ENCODE measurements at places on chromosomes 6 and 20.

- no peak for DNase-seq
These were observed 8.4 kb upstream of the SNX14 start for GRCh38 chr6:85602100-85602499.

DNA sequence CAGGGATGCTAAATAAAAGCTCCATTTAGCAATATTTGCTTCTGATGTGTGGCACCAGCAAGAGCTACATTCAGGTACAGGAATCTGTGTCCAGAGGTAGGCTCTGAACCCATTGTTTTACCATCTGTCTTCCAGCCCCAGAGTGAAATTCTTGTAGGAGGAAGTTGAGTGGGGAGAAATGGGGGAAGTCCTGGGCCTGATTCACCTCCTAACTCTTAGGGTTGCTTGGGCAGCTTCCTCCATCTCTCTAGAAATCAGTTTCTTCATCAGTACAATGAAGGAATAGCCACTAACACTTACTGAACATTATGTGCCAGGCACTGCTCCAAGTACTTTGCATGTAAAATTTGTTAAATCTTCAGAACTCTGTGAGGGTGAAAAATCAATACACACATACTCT, 35.1 kb upstream of the TSPYL1 start:
- DNase-seq, result peak; percentile 25

- DNase-seq, result no peak
These were observed 19.0 kb upstream of the UTRN start for GRCh38 chr6:144266091-144266649.

DNA sequence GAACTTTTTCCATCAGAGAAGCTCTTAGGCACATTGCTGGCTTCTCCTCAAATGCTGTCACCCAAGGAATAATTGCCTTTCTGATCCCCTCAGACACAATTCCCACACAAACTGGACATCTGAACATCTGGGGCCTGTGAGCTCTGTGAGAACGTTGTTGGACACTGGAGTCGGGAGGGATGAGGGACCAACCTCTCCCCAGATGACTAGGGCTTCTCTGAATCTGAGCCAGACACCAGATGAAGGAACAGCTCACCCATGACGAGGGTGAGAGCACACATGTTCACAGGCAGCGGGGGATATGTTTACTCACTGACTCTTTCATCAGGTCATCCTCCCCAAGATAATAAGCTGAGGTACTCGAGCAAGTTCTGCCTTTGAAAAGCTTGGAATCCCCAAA, 283.9 kb upstream of the SUPT3H start:
- no peak for DNase-seq

DNA sequence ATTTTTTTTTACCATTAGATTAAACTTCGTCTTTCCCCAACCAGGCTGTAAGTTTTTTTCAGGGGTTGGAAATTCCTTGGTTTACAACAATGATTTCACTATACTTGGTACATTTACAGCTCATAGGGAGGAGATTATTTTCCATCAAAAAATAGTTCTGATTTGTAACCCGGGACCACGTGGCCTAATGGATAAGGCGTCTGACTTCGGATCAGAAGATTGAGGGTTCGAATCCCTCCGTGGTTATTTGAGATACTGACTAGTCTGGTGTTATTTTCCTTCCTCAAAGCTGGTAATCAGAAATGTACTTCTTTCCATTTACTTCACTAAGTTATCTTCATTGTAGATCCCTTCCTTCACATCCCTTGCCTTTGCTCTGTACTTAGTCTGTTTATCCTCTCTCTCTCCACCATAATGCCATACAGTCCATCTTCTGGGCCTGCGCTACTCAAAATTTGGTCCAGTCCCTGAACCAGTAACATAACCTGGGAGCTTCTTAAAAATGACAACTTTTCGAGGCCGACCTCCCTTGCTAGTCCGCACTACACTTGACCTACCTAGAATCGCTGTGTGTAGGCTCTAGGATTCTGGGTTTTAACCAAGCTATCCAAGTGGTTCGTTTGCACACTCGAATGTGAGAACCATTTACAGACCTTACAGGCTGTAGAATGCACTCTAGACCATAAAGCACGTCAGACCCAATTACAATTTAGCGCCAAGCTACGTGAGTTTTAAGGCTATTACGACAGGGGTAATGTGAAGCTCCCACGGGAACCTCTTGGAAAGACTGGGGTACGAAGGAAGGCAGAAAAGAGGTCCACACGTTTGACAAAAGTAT, 42.1 kb upstream of the BTN3A2 start:
- peak; percentile 37 for DNase-seq

GRCh38 chr20:11935212-11936154, 17.8 kb downstream of the BTBD3 start:
- no peak for DNase-seq

DNA sequence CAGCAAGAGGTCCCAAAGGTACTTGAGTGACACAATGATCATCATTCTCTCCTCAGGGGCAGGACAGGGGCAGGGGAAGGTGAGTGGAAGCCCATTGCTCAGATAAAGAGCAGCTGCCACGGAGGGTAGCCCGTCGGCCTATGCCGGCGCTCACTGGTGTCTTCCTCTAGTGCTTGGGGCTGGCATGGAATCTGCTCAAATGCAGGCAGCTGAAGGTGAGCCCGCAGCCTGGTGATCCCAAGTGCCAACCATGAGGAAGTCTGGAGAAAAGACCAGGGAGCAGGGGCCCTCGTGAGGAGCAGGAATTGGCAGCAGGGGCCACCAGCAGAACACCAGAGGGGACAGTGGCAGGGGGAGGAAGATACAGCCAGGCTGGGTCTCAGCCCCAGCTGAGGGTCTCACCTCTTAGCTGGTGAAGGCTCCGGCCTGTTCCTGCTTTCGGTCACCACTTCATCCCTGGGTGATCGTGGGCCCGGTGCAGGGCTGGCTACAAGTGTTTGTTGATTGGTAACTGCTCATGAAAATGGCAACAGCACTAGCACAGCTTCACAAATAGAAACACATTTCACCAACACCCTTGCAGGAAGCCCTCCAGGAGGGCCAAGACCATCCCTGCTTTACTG, 24.7 kb downstream of the RBCK1 start:
- DNase-seq, result peak; percentile 31

- DNase-seq, result no peak
These were observed 6.4 kb upstream of the SDC4 start for GRCh38 chr20:45354423-45355208.

- DNase-seq, result no peak
These were observed 31.2 kb upstream of the MAPK13 start for GRCh38 chr6:36098920-36099647.

GRCh38 chr6:82080767-82081166, 166.8 kb downstream of the IBTK start:
- no peak for DNase-seq

- no peak for DNase-seq
These were observed 45.8 kb downstream of the AHI1 start for GRCh38 chr6:135451617-135452190.

GRCh38 chr6:53192682-53193188, 44.1 kb upstream of the GCM1 start:
- no peak for DNase-seq

GRCh38 chr6:33944686-33945411, 141.0 kb upstream of the MLN start:
- DNase-seq, result no peak

DNA sequence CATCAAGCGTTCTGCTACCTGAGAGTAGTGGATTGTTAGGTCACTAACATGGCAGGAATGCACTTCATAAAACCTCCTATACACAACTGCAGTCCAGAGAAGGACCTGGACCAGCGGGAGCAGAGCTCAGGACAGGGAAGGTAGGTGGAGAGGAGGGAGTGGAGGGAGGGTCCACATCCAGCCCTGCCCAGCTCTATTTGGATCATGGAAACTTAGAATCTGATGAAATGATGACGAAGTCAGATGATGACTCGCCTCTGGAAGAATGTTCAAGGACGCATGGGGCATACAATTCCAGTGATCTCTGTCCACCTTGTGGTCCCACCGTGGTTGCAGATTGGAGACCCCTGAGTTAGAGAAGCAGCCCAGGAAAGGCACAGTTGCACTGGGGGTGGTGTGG, 68.8 kb downstream of the CLIC5 start:
- DNase-seq, result no peak

DNA sequence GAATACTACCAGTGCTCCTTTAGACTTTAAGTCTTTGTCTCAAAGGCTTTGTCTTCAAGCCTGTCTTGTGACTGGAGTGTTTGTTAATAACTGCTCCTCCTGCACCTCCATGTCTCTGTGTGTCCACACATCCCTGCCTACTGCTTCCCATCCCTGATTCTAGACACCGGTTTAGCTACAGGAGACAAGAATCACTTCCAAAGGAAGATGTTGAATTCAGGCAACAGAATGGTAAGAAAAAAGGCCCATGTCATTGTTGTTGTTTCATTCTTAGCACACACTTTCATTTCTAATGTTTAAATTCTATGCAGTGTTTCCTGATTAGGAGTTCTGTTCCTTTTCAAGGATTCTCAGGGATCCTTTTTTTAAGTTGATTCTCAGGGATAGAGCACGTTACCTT, 293.6 kb upstream of the STXBP5 start:
- DNase-seq, result no peak

- DNase-seq, result no peak
These were observed 26.9 kb downstream of the BFSP1 start for GRCh38 chr20:17504066-17504897.

GRCh38 chr6:56335726-56336125, 88.3 kb upstream of the COL21A1 start:
- DNase-seq, result no peak

- no peak for DNase-seq
These were observed 134.5 kb downstream of the EDN3 start for GRCh38 chr20:59434960-59435359.

- no peak for DNase-seq
These were observed 177.7 kb upstream of the RNF24 start for GRCh38 chr20:4193069-4193452.

DNA sequence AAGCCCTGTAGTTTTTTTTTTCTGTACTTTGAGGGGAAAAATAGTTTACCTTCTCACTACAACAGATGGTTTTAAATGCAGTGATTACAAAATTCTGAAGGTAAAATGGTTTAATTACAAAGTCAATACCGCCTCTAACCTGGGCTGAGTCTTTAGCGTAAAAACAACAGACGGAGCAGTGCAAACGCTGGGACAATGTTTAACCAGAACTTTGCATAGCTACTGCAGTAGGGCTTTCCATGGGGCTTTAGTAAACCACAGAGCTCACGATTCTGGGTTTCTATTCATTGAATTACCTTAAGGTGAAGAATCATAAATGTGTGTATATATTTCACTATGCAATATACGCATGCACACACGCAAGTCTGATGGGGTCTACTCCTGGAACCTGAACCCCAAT, 77.9 kb downstream of the RFX6 start:
- no peak for DNase-seq

GRCh38 chr6:127956956-127957355, 56.1 kb upstream of the THEMIS start:
- DNase-seq, result no peak

- DNase-seq, result no peak
These were observed 6.5 kb downstream of the DDR1 start for GRCh38 chr6:30890646-30891449.

DNA sequence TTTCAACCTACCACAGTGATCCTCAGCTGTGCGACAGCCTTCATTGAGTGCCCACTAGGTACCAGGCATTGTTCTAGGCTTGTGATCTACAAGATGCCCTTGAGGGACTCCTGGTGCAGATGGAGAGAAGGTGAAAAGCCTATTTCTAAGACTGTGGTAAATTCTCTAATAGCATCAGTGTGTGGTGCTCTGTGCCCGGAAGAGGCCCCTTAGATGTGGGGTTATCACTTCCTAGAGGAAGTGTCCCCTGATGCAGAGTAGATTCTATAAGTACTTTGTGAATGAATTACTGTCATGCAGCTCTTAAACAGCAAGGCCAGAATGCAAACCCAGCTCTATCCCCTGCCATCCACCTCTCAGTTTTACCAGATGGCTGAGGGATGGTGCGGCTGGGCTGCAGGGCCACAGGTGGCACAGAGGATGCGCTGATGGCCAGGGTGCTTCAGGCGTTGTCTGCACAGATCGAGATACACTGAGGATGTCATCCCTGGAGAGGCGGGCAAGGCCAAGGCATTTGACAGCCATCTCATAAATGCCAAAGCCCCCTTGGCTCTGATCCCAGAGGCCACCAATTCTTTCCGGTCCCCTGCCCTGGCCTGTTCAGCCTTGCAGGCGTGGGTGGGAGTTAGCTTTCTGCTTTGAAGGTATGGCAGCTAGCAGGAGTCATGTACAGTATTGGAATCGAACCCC, 96.7 kb downstream of the TOX2 start:
- DNase-seq, result no peak

- no peak for DNase-seq
These were observed 71.0 kb upstream of the SLC22A16 start for GRCh38 chr6:110547266-110547964.

DNA sequence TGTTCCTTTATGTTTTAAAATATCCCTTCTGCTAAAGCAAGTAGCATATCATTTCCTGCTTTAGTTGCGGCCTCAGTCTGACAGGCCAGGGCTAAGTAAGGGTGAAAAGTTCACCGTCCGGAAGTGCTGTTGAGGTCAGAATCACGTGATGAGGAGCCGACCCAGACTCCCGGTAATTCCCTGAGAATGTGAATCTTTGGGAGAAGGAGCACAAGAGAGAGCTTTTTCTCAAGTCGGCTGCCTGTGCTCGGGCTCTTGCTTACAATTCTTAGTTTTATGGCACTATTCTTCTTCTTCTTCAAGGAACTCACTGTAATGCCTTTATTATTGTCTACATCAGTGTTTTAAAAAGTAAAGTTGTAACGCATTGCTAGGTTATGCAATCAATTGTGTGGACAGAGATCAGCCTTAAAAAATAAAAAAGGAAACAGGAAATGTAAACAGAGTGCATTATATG, 309.3 kb downstream of the PRL start:
- peak; percentile 26 for DNase-seq

DNA sequence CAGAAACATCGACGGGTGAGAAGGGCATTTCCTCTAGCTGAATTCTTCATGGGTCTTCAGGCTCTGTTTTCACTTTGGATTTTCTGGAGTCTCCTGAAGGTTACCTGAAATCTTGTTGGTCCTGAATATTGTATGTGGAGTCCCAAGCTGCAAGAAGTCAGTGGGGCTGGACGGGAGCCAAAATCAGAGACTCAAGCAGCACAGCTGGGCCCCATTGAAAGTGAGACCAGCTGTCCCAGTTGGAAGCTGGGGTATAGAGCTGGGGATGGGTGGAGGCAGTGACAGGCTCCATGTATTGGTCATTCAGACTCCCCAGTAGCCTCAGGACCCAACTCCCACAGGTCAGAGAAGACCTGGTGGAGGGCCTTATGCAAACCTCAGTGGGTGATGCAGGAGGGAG, 111.3 kb upstream of the MLN start:
- no peak for DNase-seq

DNA sequence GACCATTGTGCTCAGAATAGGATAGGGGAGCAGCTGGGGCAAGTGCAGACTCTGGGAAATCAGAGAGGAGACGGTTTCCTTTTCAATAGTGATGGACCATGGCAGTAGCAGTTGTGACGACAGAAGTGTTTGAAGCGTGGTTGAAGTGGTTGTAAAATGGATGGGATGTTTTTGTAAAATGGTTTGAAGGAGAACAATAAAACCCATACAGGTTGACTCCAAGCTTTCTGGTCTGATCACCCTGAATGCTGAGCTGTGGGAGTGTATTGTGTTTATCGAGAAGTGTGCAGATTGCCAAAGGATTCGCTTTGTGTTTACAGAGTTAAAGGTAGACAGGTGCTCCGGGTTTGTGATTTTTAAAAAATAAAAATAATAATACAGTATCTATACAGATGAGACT, 255.2 kb upstream of the SULF2 start:
- no peak for DNase-seq

Data from GM10248 (cell line).